ENCODE measurements at places on chromosomes 1 and 21. TPM values are rescaled to one million over a fixed set of nuclear protein-coding genes. Genes with fewer than 3 reads are reported as not detected.

- DNase-seq, result peak; percentile 74
Observed at GRCh38 chr1:18256282-18257235, 149.0 kb downstream of the IGSF21 start.

GRCh38 chr1:53480678-53481077 is 21.5 kb downstream of the DMRTB1 start:
- no peak for DNase-seq

DNA sequence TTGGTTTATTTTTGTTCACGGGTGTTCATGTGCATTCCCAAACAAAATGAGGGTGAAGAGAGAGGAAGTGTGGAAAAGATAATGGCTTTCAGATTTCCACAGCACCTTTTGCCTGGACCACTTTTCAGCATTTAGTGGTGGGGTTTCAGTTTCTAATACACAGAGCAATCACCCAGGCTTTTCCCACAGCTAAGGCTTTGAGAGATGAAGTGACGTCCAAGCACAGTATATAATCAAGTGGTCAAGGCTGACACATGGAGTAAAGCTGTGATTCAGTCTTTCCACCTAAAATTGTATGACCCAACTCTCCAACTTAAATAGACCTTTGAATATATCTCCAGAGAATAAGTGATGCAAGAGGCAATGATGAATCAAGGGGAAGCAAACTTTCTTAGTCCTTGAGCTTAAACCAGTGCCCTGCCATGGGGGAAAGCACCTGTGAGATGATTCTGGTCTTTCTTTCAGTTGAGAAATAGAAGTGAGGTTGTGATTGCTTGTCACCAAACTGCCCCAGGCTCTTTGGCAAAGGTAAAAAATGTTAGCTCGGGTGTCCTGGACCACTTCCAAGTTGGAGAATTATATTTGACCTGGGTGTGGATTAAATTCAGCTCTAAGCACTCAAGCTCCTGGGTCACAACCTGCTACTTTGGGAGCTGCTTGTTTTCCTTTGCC is 2.4 kb upstream of the PIK3R3 start:
- peak; percentile 43 for DNase-seq

DNA sequence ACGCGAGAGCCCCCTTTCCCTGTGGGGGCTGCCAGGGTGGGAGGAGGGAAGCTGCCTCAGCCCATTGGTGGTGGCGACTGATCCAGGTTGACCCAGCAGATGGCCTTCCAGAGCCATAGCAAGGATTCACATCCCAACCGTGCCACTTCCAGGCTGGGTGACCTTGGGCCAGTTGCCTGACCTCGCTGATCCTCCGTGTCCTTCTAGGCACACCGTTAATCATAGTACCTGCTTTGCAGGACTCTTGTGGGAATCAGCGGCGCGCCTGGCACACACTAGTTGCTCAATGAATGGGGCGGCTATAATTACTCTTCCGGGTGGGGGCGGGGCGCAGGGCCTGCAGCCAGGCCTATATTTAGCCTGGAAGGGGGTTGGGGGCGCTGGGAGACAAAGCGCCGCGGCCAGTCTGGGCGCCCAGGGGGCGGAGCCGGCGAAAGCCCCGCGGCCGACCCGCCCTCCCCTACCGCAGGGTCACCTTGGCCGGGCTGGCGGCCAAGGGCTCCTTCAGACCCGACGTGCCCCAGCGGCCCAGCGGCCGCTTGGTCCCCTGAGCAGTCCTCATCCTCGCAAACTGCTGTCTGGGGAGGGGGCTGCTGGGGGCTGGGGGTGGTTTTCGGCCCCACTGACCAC is 5.1 kb downstream of the HSPB7 start:
- DNase-seq, result peak; percentile 96

Gene CFHR3
- 0.83 TPM for total RNA-seq

Gene KIRREL1
- 19.4 TPM for total RNA-seq

DNA sequence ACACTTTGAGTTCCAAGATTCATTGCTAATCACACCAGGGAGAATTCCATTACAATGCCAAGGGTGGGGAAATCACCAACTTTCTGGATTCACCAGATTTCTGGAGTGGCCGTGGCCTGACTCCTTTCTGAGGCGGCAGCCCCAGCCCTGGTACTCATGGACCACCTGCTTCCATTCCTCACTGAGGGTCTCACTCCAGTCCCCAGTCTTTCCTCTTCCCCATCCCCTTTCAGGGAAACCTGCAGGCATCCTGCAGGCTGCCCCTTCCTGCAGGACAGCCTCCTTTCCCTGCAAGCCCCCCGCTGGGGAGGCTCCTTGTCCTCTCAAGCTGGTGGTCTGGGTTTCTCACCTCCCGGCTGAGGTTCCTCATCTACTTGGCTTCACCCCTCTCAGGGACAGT is 12.7 kb upstream of the CDK18 start:
- no peak for DNase-seq

- DNase-seq, result no peak
Observed at GRCh38 chr1:209134001-209134400, 449.5 kb upstream of the CAMK1G start.

Gene AMY1A
- total RNA-seq, result not detected

DNA sequence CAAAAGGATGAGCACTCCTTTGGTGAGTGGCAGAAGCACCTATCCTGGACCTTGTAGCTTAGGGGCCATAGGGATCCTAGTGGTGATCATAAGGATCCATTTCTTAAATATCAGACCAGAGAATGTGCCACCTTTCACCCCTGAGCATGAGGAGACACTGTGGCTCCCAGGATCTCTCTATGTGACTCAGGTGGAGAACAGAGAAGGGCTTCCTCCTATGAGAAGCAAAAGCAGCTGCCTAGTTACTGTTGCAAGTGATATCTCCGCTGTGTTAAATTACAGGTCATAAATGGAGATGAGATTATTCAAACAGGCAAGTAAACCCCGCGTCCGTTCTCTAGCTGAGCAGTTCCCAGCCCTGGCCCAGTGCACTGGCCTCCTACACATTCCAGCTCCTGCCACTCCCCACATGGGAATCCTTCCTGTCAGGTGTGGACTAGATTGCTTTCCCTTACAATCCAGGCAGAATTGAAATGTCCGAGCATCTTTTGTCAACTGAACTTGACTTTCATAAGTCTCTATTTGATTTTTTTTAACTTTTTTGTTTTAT is 26.3 kb downstream of the CLEC20A start:
- DNase-seq, result no peak

DNA sequence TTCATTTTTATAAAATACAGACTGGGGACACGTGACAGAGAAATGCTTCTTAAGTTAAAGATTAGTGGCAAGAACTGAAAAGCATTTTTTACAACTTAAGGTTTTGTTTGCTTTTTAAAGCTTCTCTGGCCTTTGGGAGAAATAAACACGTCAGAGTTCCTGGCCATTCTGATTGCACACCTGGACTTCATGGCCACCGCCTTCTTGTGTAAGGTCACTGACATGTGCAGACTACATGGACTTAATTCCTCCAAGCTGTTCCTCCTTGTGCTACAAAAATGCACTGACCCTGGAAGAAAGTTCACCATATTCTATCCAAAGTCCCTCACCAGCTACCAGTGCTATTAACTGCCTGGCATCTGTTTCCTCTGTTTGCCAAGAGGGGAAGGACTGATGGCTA is 56.1 kb downstream of the GADD45A start:
- no peak for DNase-seq

DNA sequence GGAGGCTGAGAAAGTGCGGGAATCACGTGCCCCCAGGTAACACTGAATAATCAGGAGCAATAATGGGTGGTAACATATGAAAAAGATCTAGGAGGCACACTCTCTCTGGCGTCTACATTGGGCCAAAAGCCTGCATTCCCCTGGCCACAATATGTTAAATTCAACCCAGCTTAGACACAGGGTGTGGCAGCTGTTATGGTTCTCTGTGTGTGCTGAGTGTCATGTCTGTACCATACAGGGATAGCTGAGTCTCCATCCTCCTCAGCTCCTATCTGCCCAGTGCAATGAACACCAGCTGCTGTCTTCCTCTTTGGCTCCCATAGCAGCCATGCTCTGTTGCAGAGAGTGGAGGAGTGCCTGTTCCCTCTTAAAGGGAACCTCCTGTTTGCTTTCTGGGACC is 14.3 kb downstream of the S100A11 start:
- no peak for DNase-seq

Gene MNDA
- total RNA-seq, result 12.2 TPM

DNA sequence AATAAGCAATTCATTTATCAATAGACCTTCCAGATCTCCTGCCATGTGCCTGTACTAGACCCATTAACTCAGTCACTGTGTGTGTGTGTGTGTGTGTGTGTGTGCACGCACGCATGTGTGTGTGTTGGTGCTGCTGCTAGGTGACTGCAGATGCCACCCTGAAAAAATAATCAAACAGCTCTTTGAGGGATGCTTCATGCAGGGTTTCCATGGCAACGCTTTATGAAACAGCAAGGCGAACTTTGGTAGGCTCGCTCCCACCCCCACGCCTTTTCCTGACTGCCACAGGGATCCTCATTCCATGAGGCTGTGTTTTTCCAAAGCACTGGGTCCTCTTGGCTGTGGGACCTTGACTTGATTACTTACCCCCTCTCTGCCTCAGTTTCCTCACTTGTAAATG is 94.0 kb downstream of the HMGB4 start:
- DNase-seq, result no peak

DNA sequence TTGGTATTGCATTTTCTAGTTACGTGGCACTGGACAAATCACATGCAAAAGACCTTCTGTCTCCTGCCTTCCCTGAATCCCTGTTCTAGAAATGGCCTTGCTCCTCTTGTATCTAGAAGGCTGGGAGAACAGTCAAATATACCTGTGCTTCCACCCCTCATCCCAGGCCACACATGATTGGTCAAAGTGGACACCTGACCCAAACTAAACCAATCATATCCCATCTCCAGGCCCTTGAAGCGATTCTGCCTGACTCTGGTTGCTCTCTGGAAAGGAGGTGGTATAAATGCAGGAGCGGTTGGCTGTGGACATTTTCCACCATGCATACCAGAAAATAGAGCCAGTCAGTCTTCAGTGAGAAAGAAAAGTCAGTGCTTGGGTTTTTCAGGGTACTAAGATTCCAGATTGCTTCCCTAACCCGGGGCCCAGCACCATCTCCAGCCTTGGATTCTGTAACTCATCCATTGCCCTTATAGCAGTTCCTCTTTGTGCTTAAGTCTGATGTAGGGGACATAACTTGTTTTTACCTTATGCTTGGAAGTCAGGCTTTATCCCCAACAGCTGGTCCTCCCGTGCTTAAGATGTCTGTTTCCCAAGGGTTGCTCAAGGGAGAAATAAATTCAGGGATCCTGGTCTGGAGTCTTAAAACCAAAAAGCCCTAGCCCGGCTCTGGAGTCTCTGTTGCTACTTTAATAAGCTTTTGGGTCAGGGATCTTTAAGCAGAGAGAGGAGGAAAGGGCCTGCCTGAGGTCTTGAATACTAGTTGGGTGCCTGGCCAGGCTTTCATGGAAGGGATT is 7.7 kb upstream of the PHC2 start:
- no peak for DNase-seq

DNA sequence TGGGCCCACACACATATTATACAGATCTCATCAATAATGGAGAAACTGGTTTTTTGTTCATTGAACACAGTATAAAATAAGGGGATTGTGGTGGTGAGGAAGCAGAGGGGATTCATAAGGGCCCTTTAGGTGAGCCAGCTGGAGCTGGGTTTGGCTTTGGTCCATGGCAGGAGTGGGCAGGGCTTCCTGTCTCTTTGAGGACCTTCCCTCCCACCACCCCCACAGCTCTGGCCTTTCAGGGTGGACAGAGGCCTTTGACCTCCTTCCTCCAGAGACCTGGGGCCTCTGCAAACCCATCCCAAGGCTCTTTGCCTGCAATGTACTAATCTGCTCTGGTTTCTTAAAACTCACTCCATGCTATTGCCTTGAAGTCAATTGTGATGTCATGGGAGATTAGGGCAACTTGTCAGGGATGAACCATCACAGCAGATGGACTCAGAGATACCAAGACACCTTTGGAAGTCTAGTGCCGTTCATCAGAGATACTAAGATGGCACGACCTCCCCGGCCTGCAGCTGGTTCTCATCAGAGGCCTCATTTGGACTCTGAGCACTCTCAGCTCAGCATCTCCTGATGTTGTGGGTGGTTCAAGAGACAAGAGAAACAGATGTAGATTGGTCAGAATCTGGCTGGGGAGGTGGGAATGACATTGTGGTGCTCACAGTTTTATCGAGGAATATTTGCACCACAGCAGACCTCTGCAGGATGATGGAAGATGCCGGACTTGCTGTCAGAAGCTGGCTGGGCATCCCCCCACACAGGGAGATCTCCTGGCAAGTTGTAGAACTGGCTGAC is 37.9 kb downstream of the LHX4 start:
- DNase-seq, result no peak

Gene UBL4B
- total RNA-seq, result not detected

Gene TNFAIP8L2
- total RNA-seq, result 4.9 TPM

DNA sequence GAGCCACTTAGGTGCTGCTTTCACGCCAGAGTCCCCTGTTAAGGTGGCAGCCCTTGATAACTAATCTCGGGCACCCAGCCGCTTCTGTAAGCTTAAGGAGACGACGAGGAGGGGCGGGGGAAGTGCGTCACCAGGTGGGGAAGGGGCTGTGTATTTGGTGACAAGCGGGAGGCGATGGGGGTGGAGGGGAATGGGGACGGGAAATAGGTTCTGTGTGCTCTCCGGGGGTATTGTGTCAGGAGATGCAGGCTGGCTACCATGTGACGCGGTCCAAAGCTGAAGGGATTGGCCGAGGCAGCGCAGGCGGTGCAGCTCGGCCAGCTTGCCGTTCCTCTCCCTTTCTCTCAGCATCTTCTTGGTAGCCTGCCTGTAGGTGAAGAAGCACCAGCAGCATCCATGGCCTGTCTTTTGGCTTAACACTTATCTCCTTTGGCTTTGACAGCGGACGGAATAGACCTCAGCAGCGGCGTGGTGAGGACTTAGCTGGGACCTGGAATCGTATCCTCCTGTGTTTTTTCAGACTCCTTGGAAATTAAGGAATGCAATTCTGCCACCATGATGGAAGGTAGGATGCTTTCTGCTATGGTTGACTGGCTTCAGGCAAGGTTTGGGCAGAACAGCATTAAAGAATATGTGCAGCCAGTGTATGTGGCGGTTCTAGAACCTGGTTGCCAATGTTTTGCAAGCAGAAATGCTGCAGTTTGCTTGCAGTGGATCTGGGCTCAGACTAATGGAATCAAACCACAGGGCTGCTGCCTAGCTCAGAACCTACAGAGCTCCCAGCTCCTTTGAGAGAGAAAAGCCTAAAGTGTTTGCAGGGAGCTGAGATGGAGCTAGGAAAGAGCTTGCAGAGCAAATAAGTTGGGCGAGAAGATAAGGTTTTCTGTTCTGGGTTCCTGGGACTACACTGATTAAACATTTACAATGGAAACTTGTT is at the start of gene SGIP1:
Gene SGIP1, plus strand, starts transcription at position 350 of the 937 bp plus-strand sequence. Its CDS starts 206 bp downstream, at position 556.
- DNase-seq, result peak; percentile 27

DNA sequence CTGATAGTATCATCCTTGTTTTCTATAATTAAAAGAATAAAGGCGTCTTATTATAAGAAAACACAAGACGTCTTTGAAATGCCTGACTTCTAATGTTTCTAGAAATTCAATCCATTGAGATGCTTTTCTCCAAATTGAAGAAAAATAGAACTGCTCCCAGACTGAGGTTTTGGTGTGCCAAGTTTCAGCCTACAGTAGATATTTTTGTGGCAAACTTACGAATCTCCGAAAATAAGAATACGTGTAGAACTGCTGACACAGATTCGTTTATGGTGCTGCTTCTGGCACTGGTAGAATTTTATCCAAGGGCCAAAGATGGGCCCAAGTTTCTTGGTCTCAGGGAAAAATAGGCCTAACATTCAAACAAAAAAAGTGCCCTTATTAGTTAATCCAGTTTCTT is 554.5 kb upstream of the NR5A2 start:
- DNase-seq, result no peak

- DNase-seq, result no peak
Observed at GRCh38 chr1:178052650-178053461, 41.0 kb upstream of the RASAL2 start.
